ENCODE measurements at places on chromosomes 7 and 10. TPM values are rescaled to one million over a fixed set of nuclear protein-coding genes. Genes with fewer than 3 reads are reported as not detected.

- DNase-seq, result peak; percentile 51
Measured at GRCh38 chr7:107661081-107661864, 645 bp downstream of the SLC26A4 start.

- DNase-seq, result no peak
Measured at GRCh38 chr7:47578579-47579270, 3.2 kb downstream of the TNS3 start.

DNA sequence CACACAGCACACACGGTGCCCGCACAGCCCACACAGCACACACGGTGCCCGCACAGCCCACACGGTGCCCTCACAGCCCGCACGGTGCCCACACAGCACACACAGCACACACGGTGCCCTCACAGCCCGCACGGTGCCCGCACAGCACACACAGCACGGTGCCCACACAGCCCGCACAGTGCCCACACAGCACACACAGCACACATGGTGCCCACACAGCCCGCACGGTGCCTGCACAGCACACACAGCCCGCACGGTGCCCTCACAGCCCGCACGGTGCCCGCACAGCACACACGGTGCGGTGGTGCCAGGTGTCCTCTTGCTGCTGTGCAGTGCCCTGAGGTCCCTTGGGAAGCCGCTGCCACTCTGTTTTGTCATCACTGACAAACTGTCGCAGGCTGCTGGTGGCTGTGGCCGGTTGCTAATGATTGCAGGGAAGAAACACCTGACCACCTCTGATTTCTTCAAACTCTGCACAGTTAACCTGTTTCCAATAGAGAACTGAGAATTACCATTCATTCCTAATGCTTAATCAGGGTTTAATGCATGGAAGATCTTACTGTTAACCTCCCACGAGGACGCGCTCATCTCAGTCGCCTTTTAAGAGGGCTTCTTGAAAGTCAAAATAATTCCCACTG is 66.9 kb downstream of the GLRX3 start:
- no peak for DNase-seq

Gene NPY4R2
- polyA plus RNA-seq, result 0.54 TPM

DNA sequence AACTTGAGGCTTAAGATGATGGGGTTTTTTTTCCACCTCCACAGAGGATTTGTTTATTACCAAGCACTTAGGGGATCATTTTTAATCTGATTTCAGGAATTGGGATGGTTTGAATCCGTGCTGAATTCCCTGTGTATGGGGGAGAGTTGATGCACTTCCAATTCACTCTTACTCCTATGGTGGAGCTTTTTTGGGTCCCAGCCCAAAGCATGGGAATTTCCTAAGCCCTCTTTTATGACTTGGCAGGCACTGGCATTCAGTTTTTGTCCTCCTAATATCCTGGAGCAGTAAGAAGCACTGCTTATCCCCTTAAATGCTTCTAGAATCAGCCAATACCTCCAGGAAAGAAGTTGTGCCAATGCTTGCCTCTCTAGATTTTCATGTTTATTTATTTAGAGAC is 78.7 kb downstream of the HYCC1 start:
- DNase-seq, result no peak

DNA sequence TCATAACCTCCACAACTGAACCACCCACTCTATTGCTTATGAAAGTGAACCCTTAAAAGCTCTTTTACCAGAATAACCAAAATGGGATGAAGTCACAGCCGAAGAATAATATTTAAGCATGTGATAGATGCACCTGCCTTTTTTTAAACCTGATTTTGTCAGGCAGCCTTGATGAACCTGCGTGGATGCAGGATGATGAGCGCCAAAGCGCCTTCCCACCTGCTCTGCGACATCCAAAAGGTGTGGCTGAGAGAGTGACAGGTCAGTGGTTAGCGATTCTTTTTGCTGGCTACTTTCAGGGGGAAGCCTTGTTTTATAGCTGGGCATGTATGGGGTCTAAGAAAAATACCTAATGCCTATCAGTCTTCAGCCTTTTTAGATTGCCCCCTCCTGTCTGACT is 157.8 kb downstream of the FANK1 start:
- DNase-seq, result no peak

DNA sequence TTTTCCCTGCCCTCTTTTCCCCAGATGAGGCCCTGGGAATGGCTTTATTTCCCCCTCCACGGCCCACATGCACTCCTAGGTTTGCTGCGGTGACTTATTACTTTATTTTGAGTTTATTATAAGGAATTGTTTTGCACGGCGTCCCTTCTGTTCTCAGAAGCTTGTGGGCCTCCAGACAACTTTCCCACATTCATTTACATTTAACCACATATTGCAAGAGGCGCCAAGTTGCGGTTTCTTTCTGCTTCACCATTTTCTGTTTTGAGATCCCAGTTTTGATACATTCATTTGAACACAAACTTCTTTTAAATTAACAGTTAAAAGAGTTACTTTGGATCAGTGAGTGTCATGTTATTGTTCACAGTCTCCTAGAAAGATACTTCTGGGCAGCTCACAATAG is 532.5 kb upstream of the MGMT start:
- DNase-seq, result no peak

Gene TFPI2
- polyA plus RNA-seq, result not detected

Gene AKR1C4
- 1.9 TPM for polyA plus RNA-seq

Gene SPDYE1
- not detected for polyA plus RNA-seq

GRCh38 chr7:17912536-17913235 is 27.6 kb downstream of the SNX13 start:
- no peak for DNase-seq
